ENCODE measurements at places on chromosomes 11 and 22.

DNA sequence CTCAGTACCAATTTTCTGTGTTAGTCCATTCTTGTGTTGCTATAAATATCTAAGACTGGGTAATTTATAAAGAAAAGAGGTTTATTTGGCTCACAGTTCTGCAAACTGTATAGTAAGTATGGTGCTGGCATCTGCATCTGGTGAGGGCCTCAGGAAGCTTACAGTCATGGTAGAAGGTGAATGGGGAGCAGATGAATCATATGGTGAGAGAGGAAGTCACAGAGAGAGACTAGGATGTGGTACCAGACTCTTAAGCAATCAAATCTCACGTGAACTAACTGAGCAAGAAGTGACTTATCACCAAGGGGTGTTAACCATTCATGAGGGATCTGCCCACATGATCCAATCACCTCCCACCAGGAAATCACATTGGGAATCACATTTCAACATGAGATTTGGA lies 60.8 kb upstream of the ZBED5 start:
- DNase-seq, result no peak

DNA sequence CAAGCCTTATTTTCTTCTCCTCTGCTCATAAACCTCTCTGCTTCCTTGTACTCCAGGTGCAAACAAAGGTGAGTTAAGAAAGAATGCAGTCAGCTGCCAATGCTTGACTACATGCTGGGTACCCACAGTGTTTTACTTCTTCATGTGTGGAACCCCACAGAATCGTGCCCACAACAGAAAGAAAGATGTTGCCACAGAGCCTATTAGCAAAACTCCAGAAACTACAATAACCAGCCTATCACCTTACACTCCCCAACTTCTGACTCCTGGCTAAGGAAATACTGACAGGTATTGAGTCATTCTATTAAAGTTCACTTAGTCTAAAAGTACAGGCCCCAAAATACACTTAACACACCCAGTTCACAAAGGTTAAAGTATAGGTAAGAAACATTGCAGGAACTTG lies 56.9 kb upstream of the CCDC89 start:
- no peak for DNase-seq

GRCh38 chr11:19905280-19905853 lies 192.7 kb downstream of the NAV2 start:
- DNase-seq, result no peak

DNA sequence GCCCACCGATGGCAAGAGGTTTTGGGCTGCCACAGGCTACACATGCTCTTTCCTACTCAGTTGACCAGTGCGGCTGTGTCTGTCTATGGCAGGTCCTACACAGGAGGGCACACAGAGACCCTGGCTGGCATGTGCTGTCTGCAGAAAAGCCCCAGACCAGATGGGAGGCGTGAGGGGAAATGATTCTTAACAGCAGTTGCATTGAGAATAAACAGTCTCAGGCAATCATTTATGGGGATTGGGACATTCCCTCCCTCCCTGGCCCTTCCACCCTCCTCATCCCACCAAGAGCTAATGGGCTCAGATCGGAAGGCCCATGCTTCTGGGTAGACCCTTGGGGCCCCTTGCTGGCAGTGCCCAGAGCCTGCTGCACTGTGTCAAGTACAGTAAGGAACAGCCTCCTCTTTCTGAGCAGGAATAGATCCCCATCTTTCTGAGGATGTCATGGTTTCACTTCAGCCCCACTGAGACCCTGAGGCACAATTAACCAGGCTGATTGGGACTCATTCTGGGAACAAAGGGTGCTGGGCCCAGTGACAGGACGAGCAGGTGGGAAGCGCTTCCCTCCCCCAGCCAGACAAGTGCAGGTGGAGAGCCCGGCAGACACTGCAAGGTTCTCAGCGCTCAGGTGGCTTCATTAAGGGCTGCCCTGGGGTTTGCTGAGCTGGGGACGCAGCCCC lies 28.3 kb downstream of the TSPAN18 start:
- DNase-seq, result no peak

DNA sequence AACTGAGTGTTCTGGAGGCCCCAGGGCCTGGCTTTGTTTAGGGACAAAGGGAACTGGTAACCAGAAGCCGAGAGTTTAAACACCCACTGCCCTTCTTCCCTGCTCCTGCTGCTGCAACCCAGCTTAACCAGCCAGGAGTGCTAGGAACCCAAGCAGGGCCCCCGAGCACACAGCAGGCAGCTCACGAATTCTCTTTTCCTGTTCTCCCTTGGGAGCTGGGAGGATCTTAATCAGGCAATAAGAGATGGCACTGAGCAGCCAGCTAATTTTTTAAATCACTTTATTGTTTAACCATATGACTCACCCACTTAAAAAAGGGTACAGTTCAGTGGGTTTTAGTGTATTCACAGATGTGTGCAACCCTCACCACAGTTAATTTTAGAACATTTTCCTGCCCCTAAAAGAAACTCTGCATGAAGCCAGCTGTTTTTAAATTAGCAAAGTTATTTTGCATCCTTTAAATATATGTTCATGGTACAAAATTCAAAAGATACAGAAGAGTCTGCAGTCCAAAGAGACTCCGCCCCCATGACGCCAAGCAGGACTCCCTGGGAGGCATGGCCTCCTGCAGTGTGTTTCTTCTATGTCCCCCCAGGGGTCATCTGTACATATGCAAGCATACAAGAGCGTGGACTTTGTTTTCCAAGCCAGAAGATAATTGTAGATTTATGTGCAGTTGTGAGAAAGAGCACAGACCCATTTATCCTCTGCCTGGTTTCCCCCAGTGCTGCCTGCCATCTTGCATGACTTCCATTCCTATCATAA lies 18.9 kb upstream of the PPP6R3 start:
- DNase-seq, result no peak

Data from stimulated activated CD4-positive, alpha-beta T cell treated with anti-CD3 and anti-CD28 coated beads, TNF-alpha, amount 100 ng/mL, for 1 hour (primary cell).